ENCODE measurements at places on chromosomes 11 and 22. TPM values are rescaled to one million over a fixed set of nuclear protein-coding genes. Genes with fewer than 3 reads are reported as not detected.

The BATF2 gene
- 0.62 TPM for total RNA-seq

The NCR3LG1 gene
- 5.4 TPM for total RNA-seq

The NXPE2 gene
- total RNA-seq = not detected

The CHRM1 gene
- total RNA-seq = 7.6 TPM

The DTX4 gene
- total RNA-seq = 1.3 TPM

The MOGAT2 gene
- 0.21 TPM for total RNA-seq

The CLTCL1 gene
- total RNA-seq = 4.0 TPM

The RNF121 gene
- total RNA-seq = 14.9 TPM

The PRSS23 gene
- total RNA-seq = 32.1 TPM

The MRGPRX3 gene
- not detected for total RNA-seq

The CARD18 gene
- 13.9 TPM for total RNA-seq

The RIC3 gene
- 16.4 TPM for total RNA-seq

The TMPRSS5 gene
- 4.2 TPM for total RNA-seq

The SPON1 gene
- 3.8 TPM for total RNA-seq

The OR4D5 gene
- not detected for total RNA-seq

DNA sequence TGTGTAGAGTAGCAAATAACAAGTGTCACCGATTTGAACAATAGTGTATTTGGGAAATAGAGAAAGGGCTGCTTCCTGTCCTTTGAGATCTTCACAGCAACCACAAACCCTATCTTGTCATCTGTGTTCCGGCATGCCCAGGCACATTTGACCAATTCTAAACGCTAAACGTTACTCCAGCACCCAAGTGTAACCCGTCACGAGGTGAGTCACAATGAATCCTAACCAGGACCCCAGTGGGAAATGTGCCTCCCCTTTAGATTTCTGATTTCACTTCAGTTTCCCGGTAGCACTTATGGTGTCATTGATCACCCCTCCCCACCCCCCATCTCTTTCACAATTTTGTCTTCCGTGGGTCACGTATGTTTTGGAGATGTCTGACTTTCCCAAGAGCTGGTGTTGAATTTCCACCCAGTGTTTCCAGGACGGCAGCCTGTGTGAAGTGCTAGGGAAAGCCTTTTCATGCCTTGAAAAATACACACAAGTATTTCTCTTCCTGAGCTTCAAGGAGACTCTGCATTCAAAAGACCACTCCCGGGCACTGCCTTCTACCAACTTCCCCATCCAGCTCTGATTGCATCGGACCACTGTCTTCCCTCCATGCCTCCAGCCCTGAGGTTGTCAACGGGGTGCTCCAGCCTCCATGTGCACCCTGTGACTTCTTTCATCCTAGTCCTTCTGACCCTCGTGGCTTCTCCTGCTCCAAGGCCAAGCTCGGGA, 10.5 kb upstream of the C11orf24 start:
- peak; percentile 70 for DNase-seq

GRCh38 chr22:41217553-41218157, 12.5 kb downstream of the L3MBTL2 start:
- DNase-seq = peak; percentile 87

DNA sequence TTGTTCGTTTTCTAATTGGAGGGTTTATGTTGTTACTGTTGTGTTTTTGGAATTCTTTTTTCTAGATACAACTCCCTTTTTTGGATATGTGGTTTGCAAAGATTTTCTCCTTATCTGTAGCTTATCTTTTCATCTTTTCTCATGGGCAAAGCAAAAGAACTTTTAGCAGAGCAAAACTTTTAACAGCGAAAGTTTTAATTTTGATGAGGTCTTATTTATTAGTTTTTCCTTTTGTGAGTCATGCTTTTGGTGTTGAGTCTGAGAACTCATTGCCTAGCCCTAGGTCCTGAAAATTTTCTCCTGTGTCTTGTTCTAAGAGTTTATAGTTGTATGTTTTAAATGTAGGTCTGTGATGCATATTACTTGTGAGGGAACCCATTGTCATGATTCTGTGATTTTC, 99.4 kb downstream of the TEAD1 start:
- DNase-seq = no peak

DNA sequence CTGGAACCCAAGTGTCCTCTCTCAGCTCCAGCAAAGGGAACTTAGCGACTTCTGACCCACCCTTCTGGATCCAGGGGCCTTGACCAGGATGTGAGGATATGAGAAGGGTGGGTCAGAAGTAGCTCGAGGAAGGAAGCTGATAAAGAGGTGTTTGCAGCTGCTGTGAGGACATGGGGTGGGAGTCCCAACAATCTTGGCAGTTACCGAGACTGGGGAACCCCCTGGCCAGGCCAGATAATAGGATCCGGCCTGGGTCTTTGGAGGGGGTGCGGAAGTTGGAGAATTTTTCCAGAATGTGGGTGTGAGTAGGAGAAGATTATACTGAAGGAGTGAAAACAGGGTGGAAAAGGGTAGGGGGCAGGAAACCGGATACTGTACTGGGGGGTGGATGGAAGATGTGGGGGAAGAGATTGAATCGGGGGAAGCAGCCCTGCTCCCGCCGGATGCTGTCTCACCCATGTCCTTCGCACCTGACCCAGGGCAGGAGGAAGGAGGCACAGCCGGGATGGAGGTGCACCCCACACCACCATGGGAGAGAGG, 2.8 kb upstream of the MCAM start:
- DNase-seq = no peak

DNA sequence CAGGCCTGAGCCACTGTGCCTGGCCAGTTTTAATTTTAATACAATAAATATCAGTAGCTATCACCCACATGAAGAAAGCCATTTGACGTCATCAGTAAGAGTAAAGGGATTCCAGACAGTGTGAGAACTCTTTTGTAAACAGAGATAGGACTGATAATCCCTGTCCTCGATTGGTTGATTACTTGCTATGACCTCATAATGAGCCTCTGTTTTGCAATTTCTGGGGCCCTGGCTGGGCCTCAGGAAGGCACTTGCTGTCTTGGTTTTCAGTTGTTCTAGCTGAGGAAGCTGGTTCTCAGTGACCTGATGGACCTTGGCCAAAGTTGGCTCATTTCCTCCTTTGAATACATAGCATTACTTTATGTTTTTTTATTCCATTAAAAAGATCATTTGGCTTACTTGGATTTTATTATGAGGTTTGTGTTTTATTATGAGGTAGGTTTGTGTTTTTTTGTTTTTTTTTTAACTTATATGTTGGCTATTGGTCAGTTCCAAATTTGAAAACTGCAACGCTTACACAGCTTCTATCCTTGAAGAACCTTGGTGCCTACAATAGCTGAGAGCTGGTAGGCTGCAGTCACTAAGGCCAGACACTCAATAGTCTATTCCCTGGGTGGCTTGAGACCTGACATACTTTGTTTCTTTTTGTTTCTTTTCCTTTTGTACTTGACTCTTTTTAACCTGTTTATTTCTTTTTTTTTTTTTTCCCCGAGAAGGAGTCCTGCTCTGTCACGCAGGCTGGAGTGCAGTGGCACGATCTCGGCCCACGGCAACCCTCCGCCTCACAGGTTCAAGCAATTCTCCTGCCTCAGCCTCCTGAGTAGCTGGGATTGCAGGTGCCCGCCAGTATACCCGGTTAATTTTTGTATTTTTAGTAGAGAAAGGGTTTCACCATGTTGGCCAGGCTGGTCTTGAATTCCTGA, 20.0 kb downstream of the MARK2 start:
- DNase-seq = peak; percentile 58

GRCh38 chr22:27748751-27749191, 52.8 kb downstream of the MN1 start:
- DNase-seq = no peak

- no peak for DNase-seq
Measured at GRCh38 chr11:126862664-126863243, 137.8 kb downstream of the KIRREL3 start.

GRCh38 chr11:98568013-98568412, 452.7 kb upstream of the CNTN5 start:
- no peak for DNase-seq

DNA sequence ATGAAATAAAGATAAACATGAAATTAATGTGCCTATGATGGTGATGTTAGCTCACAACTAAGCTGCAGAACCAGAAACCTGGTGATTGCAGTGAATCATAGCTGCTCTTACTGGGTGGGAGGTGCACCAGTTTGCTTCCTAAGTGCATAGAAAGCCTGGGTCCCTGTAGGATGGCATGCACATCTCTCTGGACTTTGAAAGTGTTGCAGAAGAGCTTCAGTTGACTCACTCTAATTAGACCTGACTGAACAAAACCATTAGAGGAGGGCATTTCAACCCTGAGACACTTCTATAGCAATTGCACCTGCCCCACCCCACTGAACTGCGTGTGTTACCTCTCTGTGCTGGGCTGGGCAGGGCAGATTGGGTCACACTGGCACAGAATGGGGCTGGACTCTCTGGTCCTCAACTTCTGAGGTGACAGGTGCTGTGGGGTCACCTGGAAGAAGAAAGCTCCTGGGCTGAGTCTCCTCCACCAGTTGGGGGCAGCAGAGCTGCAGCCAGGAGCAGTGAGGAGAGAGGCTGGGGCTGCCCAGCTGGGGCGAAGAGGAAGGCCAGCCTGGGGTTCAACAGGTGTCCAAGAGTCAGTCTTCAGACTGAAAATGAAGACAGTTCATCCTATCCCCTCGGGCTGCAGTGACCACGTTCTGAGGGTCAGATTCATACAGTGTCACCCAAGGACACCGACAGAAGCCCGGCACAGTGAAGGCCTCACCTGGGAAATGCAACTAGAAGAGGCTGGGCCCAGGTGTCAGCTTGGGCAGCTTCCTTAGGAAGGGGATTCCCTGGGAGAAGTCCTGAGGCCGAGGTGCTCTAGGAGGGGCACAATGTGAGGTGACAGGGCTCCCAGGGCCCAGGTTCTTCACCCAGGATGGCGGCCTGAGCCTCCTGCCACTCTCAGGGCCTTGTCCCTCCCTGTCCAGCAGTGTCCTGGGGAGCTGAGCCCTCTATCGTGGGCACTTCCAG, 58.1 kb downstream of the GGTLC2 start:
- DNase-seq = no peak

DNA sequence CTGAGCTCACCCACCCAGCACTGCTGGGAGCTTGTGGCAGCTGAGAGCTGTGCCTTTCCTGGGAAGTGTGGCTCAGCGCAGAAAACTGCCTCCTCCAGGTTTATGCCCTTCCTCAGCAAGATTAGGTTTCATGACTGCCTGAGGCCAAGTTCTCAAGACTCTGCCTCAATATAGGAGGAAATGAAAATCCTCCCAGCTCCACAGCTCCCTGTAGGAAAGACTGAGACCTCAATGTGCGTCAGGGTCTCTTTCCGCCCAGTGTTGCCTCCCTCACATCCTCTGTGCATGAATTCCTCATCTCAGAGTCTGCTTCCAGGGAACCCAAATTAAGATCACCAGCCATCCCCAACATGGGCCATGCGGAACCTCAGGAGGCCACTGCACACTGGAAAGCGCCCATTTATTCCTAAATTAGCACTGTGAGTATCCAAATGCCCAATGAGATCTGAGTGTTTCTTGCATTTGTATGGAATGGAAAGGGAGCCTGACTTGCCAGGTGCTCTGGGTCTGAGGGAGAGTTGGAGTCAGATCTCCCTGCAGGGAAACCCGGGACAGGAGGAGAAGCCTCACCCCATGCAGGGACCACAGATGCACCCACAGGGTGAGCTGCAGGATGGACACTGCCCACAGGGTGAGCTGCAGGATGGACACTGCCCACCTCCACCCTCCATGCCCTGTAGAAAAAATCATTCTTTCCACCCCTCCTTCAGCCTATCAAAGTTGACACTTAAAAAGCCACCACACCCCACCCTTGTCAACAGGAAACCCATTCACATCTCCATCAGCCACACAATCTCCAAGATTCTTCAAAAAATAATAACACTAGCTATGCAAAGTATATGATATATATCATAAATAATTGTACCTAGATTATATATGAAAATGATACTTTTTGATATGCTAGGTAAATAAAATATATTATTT, 97.4 kb upstream of the IGLL5 start:
- no peak for DNase-seq

- DNase-seq = no peak
Measured at GRCh38 chr11:7480113-7480512, 5.2 kb upstream of the OLFML1 start.

GRCh38 chr22:46590334-46590733, 29.9 kb upstream of the GRAMD4 start:
- no peak for DNase-seq

- no peak for DNase-seq
Measured at GRCh38 chr11:11416917-11417316, 63.9 kb upstream of the CSNK2A3 start.

- no peak for DNase-seq
Measured at GRCh38 chr22:39748877-39749276, 144.7 kb downstream of the ENTHD1 start.

GRCh38 chr11:68436162-68436888, 24.2 kb upstream of the PPP6R3 start:
- DNase-seq = no peak

GRCh38 chr11:78759071-78759470, 184.4 kb upstream of the NARS2 start:
- DNase-seq = no peak

DNA sequence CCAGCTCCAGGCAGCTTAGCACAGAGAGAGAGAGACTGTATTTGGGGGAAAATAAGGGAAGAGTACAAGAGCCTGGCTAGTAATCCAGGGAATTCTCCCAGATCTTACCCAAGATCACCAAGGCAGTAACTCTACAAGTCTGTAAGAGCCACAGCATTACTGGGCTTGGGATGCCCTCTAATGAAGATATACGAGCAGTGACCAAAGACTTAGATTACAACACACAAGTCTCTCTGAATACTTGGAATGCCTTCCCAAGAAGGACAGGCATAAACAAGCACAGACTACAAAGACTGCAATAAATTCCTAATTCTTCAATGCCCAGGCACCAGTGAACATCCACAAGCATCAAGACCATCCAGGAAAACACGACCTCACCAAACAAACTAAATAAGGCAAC, 17.7 kb downstream of the DNAJC24 start:
- no peak for DNase-seq

GRCh38 chr11:133515107-133515506, 17.2 kb downstream of the OPCML start:
- peak; percentile 36 for DNase-seq

- no peak for DNase-seq
Measured at GRCh38 chr11:34546511-34547209, 33.1 kb upstream of the ELF5 start.

- DNase-seq = no peak
Measured at GRCh38 chr11:3153291-3153861, 11.7 kb downstream of the OSBPL5 start.

GRCh38 chr22:48204296-48204695, 1441.8 kb downstream of the TBC1D22A start:
- DNase-seq = no peak

DNA sequence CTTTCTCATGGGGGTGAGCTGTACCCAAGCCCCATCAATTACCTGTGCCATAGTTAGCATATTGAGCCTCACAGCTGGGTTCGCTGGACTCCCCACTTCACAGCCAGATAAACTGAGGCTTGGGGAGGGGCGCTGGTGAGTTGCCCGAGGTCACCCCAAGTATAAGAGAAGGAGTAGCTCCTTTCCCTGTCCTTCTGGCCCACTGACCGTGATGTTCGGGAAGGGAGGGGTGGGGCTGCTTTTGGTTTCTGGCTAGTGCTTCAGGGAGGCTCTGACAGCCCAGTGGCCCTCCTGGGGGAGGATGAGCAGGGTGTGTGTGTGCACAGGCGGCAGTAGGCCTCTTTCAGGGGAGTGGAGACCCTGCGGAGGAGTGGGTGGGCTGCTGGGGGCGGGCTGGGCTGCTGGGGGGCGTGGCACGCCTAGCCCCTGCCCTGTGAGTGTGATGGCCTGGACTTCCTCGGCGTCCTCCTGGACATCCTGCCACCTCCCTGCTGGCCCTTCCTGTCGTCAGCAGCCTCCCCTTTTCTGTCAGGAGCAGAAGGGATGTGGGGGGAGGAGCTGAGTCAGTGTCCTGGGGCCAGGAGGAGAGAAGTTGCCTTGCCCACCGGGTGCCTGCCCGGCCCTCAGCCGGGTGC, 50.3 kb downstream of the TRIOBP start:
- DNase-seq = no peak

Measured in lower leg skin (tissue), 4 donors.